ENCODE measurements at places on chromosomes 2 and 18.
A peak's percentile ranks its signal among the peaks of the same experiment; 100 is the strongest.

DNA sequence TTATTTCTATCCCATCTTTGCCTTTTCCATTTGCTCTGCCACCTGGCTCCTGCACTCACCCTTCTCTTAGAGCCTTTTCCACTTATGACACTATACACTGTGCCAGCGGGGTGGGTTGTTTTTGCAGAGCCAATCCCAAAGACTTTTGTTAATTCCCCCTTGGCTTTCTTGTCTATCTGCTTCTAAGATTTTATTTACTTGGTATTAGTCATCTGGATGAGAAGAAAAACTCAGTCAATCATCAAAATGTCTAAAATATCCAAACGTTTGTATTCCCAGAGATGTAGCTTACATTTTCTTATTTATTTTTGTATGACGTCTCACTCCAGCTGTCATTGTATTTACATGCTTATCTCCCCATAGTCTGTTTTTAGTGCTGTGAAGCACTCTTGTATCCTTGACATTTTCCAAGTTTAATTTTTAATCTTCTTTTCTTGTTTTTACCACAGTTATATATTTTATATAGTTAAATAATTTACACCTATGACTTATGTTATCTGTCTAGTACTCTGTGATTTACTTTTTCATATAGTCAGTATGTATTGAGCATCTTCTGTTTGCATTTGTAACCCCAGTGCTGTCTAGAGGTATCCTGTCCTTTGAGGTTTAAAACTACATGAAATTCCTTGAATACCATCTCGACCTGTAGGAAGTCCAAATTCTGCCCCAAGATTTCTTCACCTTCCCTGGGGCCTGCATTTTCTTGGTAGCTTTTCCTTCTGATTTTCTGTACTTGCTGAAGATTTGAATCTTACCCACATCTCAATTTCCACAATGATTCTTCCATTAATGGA, 55.1 kb downstream of the COL4A3 start:
- no peak for DNase-seq

GRCh38 chr2:200479692-200480265, 30.1 kb downstream of the KCTD18 start:
- DNase-seq: peak; percentile 32

DNA sequence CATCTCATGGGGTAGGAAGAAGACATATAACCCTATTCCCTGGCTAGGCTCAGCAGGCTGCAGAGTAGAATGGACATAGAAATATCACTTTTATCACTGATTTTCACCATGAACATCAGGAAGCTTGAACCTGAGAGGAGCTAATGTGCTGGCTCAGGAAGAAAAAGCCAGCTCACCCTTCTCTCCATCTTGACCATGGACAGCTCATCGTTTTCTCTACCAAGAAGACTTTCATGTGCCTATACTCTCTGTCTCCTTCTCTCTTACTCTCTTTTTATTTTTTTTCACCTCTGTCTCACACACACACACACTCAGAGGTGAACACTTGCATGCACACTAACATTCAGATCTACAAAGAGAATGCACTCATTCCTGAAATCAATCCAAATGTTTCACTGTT, 372.8 kb upstream of the CNTNAP5 start:
- DNase-seq: no peak

DNA sequence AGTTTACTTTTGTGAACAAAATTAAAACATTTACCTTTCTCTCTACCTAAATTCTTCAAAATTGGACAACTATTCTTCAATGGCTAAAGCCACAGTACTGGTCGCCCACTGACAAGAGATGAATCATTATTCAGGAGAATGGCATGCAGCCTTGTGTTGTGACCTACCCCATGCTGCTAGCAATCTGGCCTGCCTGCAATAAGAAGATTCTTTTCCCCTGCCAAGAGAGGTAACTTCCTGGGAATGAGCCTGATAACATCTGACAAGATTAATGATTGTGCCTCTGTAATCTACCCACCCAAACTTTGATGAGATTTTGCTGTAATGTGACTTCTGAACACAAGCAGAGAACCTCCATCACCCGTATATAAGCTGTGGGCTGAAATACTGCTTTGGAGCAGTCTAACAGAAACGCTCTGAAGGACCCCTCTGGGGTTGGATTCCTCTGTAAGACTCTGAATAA, 47.0 kb upstream of the ST3GAL5 start:
- DNase-seq: peak; percentile 89

DNA sequence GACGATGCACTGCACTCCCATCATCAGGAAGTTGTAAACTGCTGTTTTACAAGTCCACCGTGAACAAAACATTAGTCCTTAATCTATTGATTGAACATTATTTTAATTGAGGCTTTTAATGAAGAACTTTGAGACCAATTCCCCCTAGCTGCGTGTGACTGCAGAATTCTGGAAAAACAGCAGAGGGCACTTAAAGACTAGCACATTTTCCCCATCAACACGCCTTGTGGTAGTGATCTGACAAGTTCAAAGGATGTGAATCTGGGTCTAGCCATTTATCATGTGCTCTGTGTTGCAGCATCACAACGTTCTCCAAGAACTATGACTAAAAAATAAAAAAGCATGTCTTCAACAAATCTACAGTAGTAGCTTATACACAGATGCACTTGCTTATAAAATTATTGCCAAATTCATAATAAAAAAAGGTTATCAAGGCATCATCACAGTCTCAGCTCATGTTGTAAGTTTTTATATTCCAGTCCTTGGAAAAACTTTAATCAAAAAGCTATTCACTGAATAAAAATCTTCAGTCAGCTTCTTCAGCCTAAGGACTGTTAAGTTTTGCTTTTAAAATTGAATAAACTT, 35.8 kb downstream of the SKOR2 start:
- peak; percentile 14 for DNase-seq

DNA sequence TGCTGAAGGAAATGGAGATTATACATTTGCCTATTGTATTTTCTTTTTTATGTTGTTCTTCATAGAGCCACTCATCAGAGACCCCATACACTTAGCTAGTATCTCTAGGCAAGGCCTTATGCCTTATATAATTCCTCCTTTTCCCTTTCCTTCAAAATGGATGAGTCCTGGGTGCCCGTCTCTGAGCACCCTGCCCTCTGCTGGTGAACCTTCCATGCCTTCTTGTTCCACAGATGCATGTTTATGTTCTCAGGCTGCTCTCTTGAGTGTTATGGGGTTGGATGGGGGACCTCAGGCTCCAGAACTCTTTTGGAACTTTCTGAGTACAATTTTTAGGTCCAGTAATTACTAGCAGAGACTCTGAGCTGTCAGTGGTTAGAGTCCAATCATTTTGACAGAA, 368.6 kb upstream of the SPRED2 start:
- DNase-seq: no peak

DNA sequence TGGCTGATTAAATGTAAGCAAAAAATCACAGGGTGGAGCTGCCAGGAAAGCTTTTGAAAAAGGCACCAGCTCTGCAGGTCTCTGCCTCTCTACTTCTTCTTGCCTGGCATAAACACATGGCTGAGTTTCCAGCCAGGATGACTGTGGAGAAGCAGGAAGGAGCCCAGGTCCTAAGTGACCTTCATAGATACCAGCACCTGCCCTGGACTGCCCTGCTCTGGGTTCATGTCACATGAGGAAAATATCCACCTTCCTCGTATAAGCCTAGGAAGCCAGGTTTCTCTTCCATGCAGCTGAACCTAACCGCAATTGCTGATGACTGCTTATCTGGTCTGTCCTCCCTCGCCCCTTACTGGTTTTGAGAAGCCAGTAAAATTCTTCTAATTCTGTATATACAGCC, 47.8 kb upstream of the CREB1 start:
- no peak for DNase-seq

DNA sequence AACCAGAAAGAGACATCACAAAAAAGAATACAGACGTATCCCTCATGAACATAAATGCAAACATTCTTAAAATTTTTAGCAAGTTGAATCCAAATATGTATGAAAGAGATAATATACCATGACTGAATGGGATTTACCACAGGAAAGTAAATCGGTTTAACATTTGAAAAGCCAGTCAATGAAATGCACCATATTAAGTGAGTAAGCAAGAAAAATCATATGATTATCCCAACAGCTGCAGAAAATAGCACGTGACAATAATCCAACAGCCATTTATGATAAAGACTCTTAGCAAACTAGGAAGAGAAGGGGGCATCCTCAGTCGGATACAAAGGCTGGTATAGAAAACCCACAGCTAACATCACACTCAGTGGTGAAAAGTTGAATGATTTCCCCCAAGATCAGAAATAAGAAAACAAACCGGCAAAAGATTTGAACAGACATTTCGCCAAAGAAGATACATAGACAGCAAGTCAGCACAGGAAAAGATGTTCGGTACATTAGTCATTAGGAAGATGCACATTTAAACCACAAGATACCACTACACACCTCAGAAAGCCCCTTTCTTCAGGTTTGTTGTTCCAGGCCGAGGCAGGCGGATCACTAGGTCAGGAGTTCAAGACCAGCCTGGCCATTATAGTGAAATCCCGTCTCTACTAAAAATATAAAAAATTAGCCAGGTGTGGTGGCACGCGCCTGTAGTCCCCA, 144.3 kb downstream of the INHBB start:
- no peak for DNase-seq

GRCh38 chr2:231053846-231054245, 2.8 kb upstream of the PSMD1 start:
- DNase-seq: no peak

DNA sequence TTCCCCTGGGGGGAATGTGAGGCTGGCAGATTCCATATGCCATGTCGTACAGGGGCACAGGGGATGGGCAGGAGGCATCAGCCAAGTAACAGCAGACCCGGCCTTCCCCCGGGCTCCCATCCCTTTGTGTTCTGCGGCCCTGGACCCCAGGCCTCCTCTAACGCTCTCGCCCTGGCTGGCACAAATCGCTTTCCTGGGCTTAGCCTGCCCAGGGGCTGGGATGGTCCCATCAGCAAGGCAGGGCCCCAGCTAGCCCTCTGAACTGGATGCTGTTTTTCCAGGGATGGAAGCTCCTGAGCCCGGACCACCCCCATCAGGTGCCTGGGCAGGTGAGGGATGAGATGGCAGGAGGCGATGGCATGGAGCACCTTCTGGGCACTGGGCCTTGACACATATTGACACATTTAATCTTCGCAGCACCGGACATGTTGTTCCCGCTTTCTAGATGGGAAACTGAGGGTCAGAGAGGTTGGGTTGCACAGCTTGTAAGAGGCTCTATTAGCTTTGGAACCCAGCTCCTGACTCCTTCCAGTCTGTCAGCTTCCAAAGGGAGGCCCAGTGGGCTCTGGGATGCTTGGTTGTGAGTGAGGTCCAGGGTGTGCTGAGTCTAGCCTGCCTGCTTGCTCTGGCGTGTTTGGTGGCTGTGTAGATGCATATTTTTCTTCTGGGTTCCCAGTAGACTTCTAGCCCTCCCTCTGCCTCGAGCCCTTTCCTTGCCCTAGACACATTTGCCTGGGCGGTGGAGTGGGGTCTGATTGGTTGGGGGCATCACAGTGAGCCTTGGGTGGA, 40.3 kb downstream of the GLI2 start:
- DNase-seq: no peak

- DNase-seq: no peak
These were observed 160.4 kb downstream of the AGAP1 start for GRCh38 chr2:235654103-235654813.

- DNase-seq: no peak
These were observed 1074.9 kb downstream of the TDRD15 start for GRCh38 chr2:22198381-22199283.

DNA sequence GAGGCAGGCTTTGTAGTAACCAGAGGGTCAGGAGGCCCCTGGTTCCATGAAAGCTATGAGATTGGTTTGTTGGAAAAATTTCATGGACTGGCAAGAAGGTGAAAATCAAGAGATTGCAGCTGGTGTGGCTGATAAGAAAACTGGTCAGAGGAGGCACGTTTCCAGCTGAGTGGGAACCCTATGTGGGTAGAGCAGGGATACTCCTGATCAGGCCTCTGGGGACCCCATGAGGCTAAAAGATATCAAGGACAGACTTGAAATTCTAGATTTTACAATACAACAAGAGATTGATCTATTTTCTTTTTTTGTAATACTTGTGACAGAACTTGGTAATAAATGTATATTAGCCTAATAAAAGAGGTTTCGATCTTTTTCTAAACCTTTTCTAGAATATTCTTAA, 1615.1 kb downstream of the DPP10 start:
- DNase-seq: no peak
